WERI-Rb-1 (cell line): ENCODE measurements at places on chromosomes 4 and X.

DNA sequence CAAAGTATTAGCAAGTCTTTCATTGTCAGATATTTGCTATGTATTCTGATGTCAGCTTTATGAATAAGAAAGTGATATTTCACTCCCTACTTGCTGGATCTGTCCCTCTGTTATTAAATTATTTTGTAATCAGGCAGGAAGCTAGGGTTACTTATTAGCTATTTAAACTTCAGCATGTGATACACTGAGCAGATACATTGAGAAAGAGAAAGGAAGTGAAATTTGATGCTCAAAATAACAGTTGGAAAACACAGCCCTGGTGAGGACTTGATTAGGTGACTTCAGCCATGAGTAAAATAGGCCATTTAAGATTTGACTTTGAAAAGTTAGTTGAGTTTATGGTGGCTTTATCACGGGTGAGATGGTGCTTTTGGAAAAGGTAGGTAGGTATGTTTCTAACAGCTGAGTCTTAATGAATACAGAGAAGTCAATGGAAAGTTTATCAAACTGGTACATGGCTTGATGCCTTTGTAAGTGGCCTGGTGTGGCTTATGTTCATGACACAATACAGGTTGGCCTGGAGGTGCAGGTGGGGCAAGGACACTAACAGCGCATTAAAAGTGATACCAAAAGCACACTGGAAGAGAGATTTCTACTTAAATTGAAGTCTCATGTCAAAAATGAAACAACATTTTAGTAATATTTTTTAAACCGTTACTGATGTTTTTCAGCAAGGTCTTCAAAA lies 321.2 kb upstream of the SPOCK3 start:
- DNase-seq = no peak

GRCh38 chr4:47536966-47537365 lies 51.9 kb downstream of the ATP10D start:
- no peak for DNase-seq

DNA sequence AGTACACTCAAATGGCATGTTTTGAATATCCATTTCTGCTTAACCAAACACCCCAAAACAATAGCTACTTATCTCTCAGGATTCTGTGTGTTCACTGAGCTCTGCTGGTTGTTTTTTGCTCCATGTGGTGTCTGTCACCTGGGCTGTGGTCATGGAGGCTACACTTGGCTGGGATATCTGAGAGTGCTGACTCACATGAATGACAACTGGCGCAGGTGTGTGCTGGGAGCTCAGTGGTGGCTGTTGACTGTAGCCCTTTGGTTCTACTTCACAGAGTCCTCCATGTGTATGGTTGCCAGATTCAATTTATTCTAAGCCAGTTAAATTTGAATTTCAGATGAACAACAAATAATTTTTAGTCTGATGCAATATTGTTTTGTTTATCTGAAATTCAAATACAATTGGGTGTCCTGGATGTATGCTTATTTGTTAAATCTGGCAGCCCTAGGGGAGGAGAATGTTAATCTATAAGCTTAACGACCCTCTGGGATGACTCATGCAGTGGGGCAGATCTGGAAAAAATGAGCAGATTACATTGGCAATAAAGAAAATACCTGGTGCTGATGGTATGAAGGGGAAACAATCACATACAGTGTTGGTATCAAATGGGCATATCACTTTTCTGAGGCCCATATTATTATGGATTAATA lies 28.2 kb upstream of the TCEAL4 start:
- no peak for DNase-seq

DNA sequence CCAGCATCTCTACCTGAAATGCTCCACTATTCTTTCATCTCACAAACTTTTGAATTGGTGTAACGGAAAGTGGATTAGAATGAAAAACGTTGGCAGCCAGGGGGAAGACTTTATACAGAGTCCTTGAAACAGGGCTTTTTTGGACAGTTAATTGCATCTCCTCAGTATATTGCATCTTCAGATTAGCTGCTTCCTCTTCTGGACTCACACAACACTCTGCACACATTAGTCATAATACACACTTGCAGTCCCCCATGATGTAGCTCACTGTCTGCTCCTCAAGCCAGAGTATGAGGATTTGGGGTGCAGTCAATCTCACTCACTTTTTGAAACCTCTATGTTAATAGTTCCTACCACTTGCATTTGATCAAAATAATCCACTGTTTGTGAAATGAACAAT lies 101.0 kb downstream of the ADGRA3 start:
- DNase-seq = no peak

- no peak for DNase-seq
Measured at GRCh38 chrX:39670281-39670680, 427.5 kb downstream of the BCOR start.
